Activated CD4-positive, alpha-beta T cell treated with anti-CD3 and anti-CD28 coated beads for 4 hours (primary cell): ENCODE measurements at places on chromosomes 2 and 18.

DNA sequence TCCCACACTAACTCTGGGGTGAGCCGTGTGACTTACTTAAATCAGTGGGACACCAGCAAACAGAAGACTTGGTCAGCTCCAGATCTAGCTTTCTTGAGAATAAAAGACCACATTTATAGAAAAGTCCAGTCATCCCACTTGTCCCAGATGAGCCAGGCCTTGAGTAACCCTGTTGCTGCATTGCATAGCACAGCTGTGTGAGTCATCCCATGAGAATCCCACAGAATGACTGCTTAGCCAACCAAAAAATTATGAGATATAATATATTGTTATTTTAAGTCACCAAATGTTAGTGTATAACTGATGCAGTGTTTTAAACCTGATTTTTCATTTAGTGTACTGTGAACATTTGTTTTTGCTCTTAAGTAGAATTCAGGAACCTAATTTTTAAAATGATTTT lies 94.2 kb upstream of the FSHR start:
- no peak for DNase-seq

DNA sequence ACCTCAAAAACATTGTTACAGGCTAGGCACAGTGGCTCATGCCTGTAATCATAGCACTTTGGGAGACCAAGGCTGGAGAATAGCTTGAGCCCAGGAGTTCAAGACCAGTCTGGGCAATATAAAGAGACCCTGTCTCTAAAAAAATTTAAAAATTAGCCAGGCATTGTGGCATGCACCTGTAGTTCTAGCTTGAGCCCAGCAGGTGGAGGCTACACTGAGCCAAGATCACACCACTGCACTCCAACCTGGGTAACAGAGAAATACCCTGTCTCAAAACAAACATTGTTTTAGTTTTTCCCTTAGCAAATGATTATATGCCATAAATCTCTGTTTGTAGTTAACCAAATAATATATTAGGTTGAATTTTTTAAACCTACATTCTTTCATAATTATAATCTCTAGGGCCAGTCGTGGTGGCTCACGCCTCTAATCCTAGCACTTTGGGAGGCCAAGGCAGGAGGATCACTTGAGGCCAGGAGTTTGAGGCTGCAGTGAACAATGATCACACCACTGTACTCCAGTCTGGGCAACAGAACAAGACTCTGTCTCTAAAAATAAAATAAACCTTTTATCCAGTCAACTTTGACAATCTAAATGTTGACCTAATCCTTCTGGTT lies 13.3 kb upstream of the CYP20A1 start:
- DNase-seq, result peak; percentile 25

- DNase-seq, result no peak
Measured at GRCh38 chr2:182822733-182823132, 43.7 kb downstream of the FRZB start.

- no peak for DNase-seq
Measured at GRCh38 chr2:16640001-16640700, 25.5 kb downstream of the CYRIA start.

DNA sequence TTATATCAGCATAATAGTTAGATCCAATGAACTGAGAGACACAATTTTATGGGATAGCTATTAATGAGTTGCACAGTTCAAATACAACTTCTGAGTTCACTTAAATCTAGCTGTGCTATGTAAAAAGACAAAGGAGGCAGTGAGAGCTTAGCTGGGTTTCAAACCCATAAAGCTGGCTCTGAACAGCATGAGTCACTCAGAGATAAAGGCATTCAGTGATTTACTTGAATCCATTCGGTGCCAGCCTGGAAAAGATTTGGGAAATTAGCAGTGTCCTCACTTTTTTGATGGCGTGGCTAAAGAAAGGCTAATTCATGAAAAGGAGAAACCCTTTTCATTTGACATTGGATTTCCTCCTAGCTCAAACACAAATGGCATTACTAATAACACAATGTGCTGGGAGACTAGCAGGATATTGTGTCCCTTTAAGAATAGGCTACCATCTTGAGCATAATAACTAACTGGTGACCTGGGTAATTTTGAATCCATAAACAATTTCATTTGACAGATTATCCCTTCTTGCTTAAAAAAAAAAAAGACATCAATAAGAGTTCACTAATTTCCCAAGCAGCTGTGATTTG lies 98.4 kb upstream of the NEUROD1 start:
- no peak for DNase-seq

- DNase-seq, result no peak
Measured at GRCh38 chr18:34514238-34514637, 195.9 kb upstream of the DTNA start.

- DNase-seq, result no peak
Measured at GRCh38 chr2:98036349-98037000, 40.7 kb upstream of the TMEM131 start.

GRCh38 chr2:50591642-50592041 lies 440.3 kb downstream of the NRXN1 start:
- no peak for DNase-seq

DNA sequence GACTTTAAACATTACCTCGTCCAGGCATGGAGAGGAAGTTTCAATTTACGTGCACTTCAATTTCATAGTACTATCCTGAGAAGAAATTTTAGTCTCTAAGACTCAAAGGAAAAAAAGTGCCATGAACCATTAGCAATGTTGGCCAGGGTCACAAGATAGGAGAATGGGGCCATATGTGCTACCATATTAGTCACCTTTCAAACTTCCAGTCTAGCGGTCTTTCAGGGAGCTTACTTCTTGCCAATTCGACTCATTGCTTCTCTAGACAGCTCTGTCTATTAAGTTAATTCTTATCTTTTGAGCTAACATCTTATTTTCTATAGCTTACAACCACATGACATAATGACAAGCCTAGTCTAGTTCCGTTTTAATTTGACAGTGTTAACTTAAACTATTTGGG lies 129.1 kb downstream of the ANKRD44 start:
- no peak for DNase-seq

GRCh38 chr2:16204886-16205620 lies 264.7 kb downstream of the MYCN start:
- DNase-seq, result no peak

DNA sequence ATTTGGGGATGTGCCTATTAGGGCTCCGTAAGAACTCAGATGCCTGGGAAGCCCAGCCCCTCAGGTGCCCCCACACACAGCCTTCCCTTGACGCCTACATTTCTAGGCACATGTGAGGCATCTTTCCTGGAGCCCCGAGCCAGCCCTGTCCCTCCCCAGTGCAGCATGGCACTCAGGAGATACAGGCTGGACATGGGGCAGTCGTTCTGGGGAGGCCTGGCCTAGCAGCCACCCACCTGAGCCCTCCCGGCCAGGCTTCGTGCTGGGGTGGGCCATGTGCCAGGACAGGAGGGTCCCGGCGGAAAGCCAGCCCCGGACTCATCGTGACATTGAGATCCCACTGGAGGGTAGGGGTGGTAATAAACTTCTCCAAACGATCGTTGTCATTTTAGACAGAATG lies 15.2 kb downstream of the BOK start:
- no peak for DNase-seq

DNA sequence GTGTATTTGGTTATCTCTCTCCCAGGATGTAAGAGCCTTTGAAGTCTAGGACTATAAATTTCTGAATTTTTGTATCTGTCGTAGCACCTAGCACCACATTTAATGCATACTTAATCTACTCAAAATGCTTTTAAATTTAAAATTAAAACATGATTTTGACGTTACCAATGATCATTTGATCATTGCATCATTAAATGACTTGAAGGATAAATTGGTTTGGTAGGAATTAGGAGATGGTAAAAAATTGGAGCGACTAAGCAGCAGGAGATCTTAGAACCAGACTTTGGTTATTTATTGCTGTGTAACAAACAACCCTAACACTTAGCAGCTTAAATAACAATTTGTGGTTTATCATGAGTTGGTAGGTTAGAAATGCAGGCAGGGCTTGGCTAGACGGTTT lies 84.9 kb downstream of the MYO3B start:
- no peak for DNase-seq

- peak; percentile 65 for DNase-seq
Measured at GRCh38 chr2:100427627-100428258, 10.3 kb upstream of the CHST10 start.

- DNase-seq, result no peak
Measured at GRCh38 chr18:55856229-55856628, 268.2 kb upstream of the TCF4 start.

DNA sequence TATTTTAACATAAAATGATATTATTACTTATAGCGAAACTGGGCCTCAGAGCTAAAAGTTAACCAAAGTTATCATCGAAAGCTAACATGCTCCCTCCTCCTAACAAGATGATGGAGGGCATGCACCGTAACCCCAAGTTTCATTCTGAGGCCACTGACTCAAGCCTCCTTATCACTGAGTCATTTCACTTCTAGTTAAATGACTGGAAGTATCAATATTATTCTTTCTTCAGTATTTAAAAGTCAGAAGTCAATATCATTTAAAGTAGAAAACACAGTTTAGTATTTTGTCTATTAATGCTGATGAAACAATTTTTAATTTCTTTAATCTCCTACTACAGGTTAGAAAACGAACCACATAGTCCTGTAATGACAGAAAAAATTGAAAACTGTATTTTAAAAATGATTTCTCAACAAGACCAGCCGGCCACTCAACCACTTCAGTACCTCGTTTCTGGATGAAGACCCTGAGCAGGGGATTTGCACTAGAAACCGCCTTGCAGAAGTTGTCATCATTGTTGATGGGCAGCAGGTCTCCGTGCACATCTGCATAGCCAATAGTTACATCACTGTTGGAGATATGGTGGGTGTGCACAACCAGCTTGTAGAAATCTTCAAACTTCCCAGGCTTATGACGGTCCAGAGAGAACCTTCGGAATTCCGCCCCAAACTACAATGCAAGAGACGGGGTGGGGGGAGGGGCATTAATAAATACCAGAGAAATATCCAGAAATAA lies 44.9 kb downstream of the PARD6G start:
- no peak for DNase-seq

- no peak for DNase-seq
Measured at GRCh38 chr2:218291318-218292047, 820 bp downstream of the TMBIM1 start.

DNA sequence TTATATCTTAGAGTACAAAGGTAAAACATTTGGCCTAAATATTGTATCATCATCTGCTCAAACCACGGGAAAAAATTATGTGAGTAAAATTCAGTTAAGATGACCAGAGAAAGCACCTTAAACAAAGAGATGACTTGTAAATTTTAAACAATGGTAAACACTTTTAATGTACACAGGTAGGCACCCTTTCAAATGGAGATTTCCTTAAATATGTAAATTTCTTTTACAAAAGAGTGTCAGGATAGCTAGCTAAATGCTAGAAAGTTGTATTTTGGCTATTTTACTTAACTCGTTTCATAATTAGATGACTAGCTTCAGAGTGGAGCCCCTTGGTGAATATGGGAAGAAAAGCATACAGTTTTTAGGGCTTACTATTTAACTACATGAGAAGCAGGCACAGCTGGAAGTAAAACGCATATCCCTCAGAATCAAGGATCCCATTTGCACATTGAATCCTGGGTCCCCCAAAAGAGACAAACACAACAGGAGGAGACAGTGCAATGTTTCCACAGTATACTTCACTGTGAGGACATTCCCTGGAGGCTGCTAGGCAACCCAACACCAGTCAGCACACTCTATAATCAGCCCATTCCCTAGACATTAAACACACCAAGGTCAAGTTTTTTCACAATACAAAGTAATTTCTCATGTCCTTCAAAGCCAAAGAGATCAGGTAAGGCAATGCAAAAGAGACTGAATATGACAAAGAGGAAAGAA lies 1154.4 kb downstream of the DPP10 start:
- no peak for DNase-seq

DNA sequence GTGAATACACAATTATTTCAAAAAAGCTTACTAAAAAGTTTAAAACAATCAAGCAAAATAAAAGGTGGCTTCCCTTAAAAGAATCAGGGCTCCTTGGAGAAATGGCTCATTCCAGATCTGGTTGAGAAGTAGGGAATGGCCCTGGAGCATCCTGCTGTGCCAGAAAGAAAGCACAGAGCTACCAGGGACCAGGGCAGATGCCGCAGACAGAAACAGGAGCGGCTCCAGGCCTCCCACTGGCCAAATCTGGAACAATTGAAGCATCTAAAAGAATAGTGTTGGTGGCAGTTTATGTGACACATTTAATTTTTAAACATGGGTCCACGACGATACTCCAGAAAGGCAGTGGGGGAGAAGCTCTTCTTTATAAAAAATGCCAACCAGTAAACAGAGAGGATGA lies 75.5 kb downstream of the GBX2 start:
- DNase-seq, result no peak

- no peak for DNase-seq
Measured at GRCh38 chr2:64108666-64109241, 35.5 kb downstream of the PELI1 start.

DNA sequence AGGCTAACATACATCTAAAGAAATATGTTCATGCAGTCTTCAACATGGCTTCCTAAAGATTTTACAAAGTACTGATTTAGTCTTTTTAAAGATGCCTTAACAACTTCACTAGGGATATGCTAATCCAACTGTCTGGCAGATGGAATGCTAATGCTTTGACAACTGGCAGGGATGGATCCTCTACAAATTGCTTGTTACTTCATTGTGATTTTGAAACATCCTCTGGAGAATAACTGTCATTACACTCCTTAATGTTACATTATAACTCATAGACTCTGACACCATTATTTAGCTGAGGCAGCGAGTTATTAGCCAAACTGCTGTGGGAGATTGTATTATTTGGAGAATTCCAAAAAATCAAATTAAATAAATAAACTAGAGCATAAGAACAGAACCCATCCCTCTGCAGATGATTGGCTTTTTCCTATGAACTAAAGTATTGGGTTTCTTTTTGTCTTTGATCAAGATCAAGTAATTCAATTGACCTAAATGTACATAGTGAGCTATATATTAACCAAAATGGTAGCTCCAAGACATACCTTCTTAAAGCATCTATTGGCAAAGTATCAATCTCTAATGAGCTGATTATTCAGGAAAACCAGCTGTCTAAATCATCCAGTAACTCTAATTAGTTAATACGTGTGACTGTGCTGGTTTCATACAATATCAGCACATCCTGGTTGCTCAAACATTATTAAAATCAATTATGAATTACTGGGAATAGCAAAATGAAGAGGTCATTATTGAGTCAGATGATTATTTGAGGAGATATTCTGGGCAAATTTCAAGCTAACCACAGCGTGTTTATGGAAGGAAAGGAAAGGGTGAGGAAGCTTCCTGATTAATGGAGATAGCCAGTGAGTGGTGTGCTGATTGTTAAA lies 321.3 kb upstream of the TFPI start:
- no peak for DNase-seq

DNA sequence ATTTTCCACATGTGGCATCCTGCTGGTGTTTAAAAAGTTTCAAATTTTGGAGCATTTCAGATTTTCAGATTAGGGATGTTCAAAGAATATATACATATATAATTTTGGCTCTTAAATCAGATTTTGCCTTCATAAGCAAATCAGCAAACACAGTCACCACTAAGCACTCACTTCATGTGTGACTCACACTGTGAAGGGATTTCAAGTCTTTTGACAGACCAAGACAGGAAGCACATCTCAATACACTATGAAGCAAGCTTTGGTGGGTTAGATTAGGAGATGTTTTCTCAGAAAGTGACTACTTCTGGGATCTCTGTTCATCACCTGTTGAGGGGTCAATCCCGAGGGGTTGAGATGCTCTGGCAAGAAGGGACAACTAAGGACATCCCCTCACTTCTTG lies 227.8 kb upstream of the RBBP8 start:
- DNase-seq, result no peak
